T-helper 22 cell (primary cell): ENCODE measurements at places on chromosomes 1 and 21.

DNA sequence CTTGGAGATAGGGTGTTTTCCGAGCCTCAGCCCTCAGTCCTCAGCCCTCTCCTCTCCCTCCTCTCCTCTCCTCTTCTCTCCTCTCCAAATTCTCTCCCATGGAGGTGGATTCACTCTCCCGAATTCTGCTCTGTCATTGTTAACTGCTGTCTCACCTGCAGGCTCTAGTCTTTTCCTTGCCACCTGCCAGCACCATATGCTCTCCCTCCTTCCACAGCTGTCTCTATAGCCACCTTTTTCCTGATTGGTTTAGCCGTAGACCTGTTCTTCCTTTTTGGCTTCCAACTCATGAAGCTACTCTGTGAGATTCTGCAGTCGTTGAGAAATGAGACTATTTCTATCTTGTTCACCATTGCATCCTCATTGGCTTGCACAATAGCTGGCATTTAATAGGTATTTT, 19.7 kb downstream of the COG2 start:
- DNase-seq: no peak

- DNase-seq: no peak
These were observed 19.9 kb downstream of the RPL5 start for GRCh38 chr1:92851729-92852128.

GRCh38 chr21:45102391-45102932, 28.1 kb downstream of the ADARB1 start:
- DNase-seq: no peak

- DNase-seq: no peak
These were observed 32.6 kb downstream of the RNF11 start for GRCh38 chr1:51268634-51269033.

DNA sequence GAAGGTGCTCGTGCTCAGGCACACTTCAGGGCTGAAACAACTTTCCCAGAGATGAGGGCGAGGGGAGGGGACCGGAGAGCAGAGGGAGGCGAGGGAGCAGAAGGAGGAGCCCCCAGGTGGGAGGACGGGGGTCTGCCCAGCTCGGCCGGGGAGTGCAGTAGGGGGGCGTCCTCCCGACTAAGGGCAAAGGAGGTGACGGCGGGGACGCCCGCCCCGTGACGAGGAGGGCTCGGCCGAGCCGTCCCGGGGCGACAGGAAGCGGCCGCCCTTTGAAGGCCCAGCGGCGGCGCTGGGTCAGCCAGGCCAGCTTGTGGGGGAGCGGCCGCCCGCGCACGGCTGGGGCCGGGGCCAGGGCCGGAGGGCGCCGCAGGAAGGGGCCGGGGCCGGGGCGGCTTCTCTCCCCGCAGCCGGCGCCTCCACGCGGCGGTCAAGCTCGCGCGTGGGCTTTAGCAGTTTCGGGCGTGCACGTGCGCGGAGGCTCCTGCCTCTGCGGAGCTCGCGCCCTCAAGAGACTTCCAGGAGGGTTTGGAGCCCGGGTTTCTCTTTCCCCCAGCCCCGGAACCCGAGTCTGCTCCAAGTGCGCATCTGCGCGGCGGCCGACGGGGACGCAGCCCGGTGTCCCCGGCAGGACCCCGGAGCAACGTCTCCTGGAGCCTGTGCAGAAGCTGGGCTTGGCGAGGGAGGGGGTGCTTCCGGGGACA, 100.8 kb upstream of the SLC45A1 start:
- DNase-seq: no peak

GRCh38 chr1:156356875-156357534, 12.0 kb upstream of the RHBG start:
- DNase-seq: peak; percentile 24
